Stimulated activated CD8-positive, alpha-beta memory T cell treated with anti-CD3 and anti-CD28 coated beads, Interleukin-2, amount 100 ng/mL, for 1 hour (primary cell): ENCODE measurements at places on chromosomes 6 and 20.

DNA sequence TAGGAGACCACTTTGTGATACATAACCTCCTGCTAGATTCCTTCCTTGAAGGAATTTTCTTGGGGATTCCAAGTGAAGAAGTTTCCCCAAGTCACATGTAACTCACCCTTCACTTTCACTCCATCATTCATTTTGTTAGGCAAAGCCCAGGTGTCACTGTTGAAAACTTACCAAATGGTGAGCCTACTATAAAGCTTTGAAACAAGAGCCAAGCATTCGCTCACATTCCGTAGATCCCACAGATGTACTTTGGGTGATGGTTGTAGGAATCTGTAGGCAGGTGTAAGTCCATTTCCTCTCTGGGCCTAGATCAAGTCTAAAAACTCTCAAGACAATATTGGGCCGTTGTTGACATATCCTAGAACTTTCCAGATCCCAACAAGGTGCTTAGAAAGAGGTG is 74.1 kb downstream of the PRDM1 start:
- DNase-seq, result no peak

DNA sequence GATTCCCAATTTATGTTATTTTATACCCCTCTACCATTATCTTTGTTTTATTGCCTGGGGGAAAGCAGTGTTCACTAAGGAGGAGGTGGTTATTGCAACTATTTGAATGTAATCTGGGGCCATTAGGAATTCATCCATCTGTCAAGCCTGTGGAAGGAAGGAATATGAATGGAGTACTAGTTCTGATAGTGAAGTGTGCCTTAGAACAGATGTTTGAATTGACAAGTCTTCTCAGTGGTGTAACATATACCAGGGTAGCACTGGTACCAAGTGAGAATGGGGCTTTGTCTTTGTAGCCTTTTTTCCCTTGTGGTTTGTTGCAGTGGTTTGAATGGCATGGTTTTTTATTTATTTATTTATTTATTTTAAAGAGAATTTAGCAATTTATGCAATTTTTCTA is 27.9 kb upstream of the HDAC2 start:
- no peak for DNase-seq

DNA sequence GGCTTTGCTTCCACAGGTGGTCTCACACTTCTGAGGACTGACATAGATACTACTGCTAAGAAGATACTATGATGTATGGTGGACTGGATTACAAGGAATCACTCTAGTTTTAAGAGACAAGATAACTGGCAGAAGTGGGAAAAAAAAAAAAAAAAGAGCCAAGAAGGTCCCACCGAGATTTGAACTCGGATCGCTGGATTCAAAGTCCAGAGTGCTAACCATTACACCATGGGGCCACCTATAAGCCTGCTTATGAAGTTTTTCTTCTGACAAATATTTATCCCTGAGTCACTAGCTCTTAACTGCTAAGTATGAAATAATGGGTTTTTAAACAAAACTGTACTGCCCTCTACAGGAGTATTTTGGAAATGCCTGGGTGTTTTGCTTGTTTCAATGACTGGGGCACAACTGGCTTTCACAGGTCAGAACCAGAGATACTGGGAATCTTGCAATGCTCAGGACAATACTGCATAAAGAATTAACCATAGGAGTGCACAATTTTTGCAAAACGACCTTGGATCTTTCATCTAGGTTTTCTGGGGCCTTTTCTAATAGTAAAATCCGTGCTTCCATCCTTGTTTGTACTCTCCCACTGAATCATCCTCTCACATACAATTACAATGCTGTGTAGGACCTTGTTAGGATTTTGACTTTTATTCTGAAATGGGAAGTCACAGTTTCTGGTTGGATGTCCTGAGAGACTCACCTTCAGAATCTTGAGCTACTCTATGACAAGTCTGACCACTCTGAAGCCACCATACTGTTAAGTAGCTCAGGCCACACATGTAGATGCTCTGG is 116.3 kb downstream of the OR2B2 start:
- no peak for DNase-seq

GRCh38 chr6:148324297-148324985 is 18.2 kb upstream of the SASH1 start:
- DNase-seq, result no peak

DNA sequence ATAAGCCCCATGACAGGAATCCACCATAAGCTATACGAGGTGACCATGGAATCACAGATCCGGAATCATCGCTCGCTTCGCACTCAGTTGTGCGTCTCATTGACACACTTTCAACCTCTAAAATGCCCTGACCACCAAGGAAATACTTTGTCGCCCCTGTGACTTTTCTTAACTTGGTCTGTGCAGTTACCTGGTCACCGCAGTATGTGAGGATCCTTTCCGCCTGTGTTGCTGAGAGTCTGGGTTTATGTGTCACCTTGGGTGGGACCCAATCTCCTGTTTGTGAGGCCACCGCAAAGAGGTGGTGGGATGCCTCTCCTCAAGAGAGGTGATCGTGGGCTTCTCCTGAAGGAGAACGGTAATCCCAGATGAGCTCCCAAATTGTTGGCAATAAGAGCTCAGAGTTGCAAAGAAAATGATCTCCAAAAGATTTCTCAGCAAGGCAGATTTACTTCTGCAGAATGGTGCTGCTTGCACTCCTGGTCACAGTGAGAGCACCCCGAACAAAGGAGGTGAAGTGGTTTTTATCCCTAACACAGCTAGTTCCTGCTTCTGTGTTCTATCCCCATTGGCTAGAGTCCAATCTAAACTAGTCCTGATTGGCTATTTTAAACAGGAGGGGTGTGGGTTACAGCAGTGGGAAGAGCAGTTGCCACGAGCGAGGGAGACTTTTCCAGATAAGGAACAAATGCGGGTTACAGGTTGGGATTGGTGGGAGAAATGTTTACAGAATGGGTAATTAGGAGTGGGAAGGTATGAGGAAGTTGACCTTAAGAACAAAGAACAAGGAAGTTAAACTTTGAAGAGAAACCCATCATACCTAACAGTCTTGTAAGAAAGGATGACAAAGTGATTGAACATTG is 9.1 kb upstream of the ZNFX1 start:
- DNase-seq, result no peak

DNA sequence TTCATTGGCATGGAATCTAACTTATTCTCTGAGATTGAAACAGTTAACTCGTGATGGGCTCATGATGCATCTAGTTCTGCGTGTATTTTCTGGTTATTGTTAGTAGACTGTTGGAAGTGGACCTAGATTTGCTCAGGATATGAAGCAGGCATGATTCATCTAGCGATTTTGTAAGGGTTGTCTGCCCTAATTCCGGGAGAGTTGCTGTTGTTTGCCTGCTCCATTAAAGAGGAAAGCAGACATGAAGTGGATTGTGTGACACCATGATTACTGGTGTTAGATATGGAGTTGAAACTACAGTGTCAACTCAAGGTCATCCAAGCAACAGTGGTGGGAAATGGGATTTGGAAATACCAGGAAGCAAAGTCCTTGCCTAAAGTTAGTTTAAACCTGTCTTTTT is 41.0 kb downstream of the SOX4 start:
- DNase-seq, result no peak

GRCh38 chr20:16407251-16408067 is 165.8 kb downstream of the KIF16B start:
- no peak for DNase-seq

DNA sequence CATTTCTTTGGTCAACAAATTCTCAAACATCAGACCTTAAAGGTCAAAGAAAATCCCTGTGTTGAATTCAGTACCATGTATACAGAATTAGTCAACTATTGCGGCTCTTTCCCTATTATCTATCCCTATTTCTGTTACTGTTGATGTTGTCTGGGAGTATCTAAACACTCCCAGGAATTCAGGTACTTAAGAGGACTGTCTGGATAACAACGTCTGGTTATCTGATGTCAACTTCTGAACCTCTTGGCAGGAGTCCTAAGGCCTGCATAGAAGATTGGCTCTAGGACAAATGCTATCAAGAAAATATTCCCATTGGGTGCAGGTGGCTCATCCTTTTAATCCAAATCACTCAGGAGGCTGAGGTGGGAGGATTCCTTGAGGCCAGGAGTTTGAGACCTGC is 255.6 kb downstream of the KHDC1L start:
- DNase-seq, result no peak

DNA sequence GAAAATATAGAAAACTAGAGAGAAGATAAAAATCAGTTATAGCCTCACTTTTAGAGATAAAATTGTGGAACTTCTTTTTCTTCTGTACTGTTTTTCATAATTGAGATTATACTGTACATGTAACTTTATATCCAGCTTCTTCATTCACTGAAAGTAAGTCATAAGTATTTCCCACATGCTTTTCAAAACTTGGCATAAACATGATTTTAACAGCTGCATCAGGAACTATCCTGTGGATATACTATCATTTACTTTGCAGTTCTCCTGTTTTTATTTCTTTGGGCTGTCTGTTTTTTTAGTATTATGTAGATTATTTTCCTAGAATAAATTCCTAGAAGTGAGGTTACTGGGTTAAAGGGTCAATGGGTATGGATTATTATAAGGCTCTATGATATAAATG is 14.8 kb downstream of the DSTN start:
- no peak for DNase-seq

DNA sequence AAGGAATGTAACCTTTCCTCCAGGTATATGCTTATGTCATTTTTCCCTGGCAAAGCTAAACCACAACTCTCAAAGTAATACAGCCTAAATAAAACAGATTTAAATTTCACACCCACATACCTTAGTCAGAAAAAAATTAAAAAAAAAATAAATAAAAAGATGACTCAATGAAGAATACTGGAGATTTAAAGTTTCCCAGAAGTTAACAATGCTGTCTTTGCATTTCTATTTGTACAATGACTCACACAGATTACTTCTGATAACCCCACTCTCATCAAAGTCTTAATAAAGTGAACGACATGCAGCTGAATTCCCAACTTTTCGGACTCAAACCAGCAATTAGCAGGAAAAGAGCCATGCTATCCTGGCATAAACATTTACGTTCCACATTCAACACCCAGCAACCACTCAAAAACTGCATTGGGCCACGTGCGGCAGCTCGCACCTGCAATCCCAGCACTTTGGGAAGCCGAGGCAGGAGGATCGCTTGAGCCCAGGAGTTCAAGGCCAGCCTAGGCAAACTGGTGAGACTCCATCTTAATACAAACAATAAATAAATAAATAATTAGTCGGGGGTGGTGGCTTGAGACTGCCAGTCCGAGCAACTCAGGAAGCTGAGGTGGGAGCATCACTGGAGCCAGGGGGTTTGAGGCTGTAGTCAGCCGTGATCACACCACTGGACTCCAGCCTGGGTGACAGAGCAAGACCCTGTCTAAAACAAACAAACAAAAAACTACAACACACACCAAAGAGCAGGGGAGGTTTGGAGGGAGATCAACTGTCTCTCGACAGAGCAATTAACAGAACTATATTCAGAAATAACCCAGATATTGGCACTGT is 130.5 kb downstream of the WDR27 start:
- no peak for DNase-seq

DNA sequence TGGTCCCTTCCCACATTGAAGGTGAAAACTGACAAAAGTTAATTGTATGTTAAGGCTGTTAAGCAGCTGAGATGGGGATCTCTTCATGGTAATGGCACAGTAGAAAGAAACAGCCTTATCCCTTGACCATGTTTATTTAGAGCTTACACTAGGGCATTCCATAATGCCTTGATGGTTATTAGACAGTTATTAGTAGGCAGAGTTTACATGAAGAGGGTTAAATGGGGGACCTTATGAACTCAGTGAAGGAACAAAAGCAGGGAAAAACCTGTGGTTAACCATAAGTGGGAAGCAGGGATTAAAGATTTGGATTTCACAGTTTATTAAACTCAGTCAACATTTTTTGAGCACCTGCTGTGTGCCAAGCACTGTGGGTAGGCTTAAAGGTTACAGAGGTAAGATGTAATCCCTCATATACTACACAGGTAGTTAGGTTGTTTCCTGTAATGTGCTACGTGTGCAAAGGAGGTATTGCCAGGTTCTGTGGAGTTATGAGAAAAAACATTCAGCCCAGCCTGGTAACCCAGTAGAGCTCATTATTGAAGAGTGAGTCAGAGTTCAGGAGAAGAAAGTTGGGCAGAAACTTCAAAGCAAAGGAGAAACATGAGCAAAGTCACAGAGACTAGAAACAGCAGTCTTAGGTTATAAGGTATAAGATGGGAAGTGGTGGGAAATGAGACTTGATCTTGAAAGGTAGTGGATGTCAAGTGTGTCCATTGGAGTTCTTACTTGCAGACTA is 32.3 kb upstream of the GNRH2 start:
- DNase-seq, result no peak

DNA sequence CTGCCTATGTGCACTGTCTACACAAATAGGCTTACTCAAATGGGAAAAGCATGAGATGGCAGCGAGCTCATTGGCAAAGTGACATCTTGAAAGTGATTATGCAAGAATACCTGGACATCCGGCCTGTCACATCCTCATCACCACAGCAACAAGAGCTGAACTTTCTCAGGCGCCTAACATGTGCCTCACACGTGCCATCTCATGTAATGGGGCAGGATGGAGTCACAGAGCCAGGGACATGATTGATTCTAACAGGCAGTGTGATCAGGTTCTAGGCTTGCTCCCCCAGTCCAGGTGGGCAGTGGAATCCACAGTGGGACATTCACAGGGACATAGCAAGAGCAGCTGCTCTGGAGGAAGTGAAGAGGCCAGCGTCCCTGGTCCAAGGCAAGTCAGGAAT is 192.3 kb upstream of the SSTR4 start:
- no peak for DNase-seq

DNA sequence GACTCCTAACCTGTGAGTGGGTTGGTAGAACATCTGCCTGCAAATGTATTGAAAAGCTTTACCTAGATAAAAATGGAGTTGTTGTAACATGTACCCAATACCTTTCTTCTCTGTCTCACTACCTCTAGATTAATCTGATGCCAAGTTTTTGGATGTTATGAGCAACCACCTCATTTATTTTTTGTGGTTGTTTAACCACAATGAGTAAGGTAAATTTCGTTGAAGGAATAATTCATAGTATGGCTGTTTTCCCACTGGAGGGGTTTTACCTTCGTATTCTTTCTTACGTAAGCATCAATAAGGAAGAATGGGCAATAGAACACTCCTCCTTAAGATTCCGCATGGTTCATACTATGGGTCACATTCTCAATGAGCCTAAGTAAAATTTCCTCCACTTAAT is 165.4 kb downstream of the CDH26 start:
- no peak for DNase-seq

DNA sequence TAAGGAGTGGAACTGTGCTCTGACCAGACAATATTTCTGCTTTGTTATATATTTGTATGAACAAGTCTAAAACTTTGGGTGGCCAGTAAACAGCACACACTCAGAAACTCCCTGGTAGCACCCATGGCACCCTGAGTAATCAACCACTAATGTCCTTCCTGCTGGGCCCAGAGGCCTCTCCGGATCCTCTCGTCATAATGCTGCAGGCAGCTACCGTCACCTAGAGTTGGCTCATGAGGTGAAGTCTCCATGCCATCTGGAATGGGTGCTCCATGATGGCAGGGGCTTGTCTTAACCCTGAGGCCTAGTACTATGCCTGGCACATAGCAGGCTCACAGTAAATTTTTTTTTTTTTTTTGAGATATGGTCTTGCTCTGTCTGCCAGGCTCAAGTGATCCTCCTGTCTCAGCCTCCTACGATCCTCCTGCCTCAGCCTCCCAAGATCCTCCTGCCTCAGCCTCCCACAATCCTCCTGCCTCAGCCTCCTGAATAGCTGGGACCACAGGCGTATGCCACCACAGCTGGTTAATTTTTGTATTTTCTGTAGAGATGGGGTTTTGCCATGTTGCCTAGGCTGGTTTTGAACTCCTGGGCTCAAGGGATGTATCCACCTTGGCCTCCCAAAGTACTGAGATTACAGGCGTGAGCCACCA is 3.0 kb upstream of the SDCBP2 start:
- no peak for DNase-seq
